ENCODE measurements at places on chromosomes 1 and 21.

- DNase-seq = no peak
Measured at GRCh38 chr1:16191916-16192546, 20.4 kb downstream of the ARHGEF19 start.

DNA sequence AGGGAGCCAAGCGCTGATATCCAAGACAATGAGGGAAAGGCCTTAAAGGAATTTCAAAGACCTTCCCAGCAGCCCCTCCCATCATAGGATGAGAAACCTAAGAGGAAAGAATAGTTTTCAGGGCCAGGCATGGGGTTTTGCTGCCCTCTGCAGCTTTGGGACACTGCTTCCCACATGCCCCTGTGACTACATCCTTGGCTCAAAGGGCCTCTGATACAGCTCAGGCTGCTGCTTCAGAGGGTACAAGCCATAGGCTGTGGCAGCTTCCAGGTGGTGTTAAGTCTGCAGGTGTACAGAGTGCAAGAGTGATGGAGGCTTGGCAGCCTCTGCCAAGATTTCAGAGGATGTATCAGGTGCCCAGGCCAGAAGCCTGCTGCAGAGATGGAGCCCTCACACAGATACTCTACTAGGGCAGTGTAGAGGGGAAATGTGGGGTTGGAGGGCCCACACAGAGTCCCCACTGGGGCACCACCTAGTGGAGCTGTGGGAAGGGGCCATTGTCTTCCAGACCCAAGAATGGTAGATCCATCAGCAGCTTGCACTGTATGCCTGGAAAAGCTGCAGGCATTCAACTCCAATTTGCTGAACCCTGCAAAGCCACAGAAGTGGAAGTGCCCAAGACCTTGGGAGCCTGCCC lies 125.8 kb downstream of the SLC45A1 start:
- no peak for DNase-seq

GRCh38 chr1:240284656-240285414 lies 193.2 kb downstream of the FMN2 start:
- no peak for DNase-seq

DNA sequence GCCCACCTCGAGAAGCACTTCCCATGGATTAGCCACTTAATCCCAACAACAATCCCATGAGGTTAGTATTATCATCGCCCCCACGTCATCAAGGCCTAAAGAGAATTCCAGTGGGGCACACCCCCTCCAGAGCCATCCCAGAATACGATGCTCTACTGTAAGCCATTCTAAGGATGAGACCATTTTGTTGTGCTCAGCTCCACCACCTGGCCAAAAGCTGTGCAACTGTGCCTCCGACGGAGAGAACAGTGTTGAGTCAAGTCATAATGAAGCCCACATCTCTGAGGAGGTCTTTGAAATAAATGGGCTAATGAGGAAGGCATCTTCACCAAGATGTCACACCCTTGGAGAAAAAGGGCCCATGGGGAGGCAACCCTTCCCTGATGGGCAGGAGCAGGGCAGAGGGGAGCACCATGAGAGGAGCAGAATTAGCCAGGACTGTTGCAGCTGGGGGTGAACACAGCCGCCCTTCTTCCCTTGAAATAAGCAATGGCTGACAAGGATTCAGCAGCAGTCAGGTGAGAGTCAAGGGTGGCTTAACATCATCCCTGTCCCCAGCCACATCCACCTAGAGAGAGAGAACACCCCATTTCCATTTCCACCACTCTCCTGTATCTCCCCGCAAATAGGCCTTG lies 14.6 kb downstream of the SYF2 start:
- DNase-seq = no peak

- no peak for DNase-seq
Measured at GRCh38 chr1:218479436-218480115, 134.4 kb downstream of the TGFB2 start.

DNA sequence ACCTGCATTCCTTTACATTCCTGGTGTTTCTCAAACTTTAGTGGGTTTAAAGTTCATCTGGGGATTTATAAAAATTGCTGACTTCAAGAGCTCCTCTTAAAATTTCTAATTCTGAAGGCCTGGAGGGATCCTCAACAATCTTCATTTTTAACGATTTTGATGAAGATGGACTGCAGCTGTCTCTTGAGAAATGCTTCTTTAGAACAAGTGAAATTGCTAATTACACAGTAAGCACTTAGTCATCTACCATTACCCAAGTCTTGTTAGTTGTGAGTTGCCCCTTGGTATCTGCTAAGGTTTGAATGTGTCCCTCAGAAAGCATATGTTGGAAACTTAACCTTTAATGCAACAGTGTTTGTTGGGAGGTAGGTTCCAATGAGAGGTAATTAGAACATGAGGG lies 163.7 kb downstream of the LTN1 start:
- DNase-seq = no peak

- DNase-seq = no peak
Measured at GRCh38 chr1:202207292-202207691, 13.7 kb downstream of the LGR6 start.

GRCh38 chr1:9106286-9106685 lies 22.6 kb downstream of the GPR157 start:
- no peak for DNase-seq

DNA sequence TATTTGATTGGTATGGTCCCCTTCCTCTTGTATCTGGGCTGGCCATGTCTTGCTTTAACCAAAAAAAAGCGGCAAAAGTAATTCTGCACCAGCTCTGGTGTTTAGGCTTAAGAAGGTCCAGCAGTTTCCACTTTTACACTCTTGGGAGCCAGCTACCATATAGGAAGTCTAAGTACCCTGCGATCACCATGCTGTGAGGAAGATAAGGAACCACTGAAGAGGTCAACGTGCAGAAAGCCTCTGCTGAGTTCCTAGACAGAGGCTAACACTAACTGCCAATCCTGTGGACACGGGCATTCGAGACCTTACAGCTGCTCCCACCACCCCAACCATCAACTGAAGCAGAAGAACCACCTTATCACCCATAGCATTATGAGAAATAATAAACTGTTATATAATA lies 331.4 kb downstream of the VAV3 start:
- DNase-seq = no peak

GRCh38 chr1:192776998-192777397 lies 31.8 kb upstream of the RGS2 start:
- DNase-seq = no peak

GRCh38 chr1:181089017-181089675 lies 646 bp downstream of the IER5 start:
- DNase-seq = peak; percentile 41

GRCh38 chr1:103372866-103373265 lies 152.6 kb upstream of the RNPC3 start:
- no peak for DNase-seq

DNA sequence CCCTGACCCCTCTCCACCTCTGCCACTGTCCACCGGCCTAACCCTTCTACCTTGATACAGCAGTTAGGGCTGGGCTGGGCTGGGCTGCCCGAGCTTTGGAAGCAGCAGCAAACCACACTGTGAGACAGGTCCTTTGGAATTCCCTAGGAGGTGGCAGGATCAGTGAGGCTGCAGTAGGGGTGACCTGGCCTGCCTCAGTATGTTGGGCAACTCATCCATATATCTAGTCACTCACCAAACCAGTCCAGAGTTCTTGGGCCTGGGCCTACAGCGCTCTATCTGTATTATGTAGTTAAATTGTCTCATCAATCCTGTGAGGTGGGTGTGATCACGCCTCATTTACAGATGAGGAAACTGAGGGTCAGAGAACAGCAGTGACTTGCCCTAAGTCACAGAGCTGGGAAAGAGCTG lies 13.3 kb upstream of the SYNC start:
- no peak for DNase-seq

DNA sequence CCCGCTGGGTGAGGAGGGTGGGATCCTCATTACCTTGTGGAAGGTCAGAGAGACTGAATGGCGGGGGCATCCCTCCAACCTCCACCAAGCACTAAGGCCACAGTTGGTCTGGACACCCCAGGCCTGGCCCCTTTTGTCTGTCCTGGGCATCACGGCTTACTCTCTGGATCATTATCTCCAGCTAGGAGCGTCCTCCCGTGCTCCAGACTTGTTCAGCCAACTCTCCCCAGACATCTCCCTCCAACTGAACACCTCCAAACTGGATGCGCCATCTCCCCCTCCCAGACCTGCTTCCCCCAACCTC lies 7.3 kb upstream of the GJB5 start:
- DNase-seq = no peak

- DNase-seq = no peak
Measured at GRCh38 chr1:46027788-46028573, 104.4 kb downstream of the PIK3R3 start.

- no peak for DNase-seq
Measured at GRCh38 chr1:67078291-67078690, 24.3 kb upstream of the SLC35D1 start.

- no peak for DNase-seq
Measured at GRCh38 chr1:10213186-10213705, 2.9 kb downstream of the KIF1B start.

DNA sequence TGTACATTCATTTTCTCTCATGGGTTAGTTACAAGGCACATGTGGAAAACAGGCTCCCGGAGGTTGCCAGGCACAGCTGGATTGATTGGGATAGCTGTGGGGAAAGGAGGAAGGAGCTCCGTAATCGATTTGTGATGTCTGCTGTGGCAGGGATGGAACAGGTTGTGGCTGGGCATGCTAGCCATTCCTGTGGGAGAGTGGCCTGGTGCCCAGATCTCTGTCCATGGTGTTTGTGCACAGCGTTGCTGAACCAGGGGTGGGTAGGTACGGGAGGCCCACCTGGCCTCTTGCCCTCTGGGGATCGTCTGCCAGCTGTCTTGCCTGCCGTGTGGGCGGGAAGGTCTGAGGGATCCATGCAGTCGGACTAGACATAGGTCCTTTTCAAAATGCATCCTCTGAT lies 302.8 kb upstream of the VAMP3 start:
- DNase-seq = no peak

DNA sequence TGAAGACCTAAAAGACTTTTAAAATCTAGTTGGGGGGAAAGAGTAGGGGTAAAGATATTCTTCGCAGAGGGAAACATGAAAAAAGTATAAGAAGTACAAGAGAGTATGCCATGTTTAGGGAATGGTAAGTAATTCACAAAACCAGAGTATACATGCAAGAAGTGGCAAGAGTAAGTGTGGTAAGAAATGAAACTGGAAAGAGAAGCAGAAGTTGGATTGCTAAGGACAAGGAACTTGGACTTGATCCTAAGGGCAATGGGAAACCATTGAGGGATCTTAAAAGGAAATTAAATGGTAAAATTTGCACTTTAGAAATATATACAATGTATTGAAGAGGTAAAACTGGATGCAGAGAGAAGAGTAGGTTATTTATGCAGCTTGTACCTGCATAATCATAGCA lies 9.2 kb upstream of the ZNF644 start:
- no peak for DNase-seq

DNA sequence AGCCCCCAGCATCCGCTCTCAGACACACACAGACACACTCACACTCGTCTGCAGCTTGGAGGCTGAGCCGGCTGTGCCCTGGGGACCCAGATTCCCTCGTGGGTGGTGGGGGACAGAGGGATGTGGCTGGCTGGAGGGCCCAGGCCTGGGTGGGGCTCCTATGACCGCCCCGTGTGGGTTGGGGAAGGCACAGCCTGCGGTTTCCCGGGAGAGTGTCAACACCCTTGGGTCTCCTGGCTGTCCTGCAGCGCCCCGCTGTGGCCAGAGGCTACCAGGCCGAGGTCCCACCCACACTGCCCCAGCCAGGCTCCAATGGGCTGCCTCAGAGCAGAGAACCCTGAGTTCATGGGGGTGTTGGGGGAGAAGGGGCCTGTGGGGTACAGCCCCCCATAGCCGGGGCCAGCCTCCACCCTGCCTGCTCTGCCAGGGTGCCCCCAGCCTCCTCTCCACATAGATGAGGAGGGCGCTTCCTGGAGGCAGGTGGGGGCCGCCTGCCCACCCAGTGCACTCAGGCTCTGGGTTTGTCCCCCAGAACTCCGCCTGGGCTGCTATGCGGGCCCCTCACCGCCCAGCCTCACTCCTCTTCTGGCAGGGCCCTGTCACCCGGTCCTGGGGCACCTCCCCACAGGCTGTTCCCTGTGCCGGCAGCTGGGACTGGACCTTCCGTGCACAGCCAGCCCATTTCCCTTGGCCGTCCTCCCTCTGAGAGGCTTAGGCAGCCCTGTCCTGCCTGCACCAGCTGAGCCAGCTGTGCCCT lies at the start of gene TTC34:
Gene TTC34 (minus strand): TSS at position 159 of the 757 bp plus-strand sequence. CDS start 866 bp downstream, outside the sequence.
- DNase-seq = peak; percentile 60

All from activated CD4-positive, alpha-beta T cell treated with anti-CD3 and anti-CD28 coated beads, Interleukin-2, Interleukin-6, amounts not matched to agents 100 ng/mL and 50 ng/mL, durations not matched to agents 16 hours and 8 hours (primary cell).